ENCODE measurements at places on chromosomes 3 and 15. TPM values are rescaled to one million over a fixed set of nuclear protein-coding genes. Genes with fewer than 3 reads are reported as not detected.

Gene ETFA
- 235 TPM for polyA plus RNA-seq

Gene SLC25A26
- polyA plus RNA-seq = 12.7 TPM

Gene CD200R1
- 0.08 TPM for polyA plus RNA-seq

Gene ZMYND10
- polyA plus RNA-seq = 0.84 TPM

Gene APOD
- polyA plus RNA-seq = 0.28 TPM

Gene INO80
- polyA plus RNA-seq = 14.0 TPM

Measured in A549 (cell line).